ENCODE measurements at places on chromosomes 13 and 19.

DNA sequence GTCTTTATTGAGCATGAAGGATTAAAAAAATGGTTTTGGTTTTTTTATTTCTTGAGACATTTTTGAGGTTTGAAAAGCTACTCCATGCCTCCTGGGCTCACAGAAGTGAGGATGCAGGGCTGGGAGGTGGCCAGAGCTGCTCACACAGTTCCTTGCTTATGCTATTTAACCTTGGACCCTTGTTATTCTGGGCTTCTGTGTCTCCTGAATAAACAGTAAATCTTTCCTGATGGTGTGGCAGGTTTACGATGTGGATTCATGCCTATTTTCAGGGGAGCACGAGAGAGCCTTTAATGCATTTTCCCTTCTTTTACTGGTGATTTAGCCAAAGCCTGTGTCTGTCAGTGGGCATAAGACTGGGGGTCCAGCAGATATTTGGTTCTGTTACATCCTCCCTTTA lies 34.3 kb upstream of the PCDH8 start:
- no peak for DNase-seq

GRCh38 chr19:38701455-38702063 lies 42.7 kb downstream of the CAPN12 start:
- DNase-seq = no peak

- peak; percentile 81 for DNase-seq
Observed at GRCh38 chr13:59459972-59460371, 703.8 kb downstream of the DIAPH3 start.

- DNase-seq = no peak
Observed at GRCh38 chr13:110915874-110916206, 971 bp upstream of the ANKRD10 start.

DNA sequence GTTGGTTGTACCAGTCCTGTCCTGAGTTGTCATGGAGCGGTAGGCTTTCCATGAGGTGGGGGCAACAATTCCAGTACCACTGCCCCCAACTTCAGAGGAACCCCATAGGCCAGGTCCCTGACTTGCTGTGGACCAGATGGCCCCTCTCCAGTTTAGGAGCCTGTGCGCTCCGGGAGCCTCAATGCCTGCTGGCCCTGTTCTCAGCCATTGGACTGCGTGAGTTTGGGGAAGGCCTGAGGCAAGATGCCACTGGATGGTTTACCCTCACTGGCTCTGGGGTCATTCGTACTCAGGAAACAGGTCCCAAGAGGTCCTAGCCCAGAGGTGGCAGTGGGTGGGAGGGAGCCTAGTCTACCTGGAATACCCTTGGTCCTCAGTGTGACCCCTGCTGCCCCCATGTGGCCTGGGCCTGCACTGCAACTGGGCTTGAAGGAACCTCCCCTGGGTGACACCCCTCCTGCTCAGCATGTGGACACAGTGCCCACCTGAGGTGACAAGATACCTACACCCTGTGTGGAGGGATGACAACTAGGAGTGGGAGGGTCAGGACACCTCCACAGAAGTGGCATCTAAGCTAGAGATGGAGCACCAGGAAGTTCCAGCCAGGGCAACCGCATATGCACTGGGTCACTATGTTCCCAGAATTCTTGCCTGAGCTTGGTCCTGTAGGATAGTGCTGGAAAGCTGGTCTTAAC lies 6.0 kb upstream of the PRR19 start:
- DNase-seq = peak; percentile 61

DNA sequence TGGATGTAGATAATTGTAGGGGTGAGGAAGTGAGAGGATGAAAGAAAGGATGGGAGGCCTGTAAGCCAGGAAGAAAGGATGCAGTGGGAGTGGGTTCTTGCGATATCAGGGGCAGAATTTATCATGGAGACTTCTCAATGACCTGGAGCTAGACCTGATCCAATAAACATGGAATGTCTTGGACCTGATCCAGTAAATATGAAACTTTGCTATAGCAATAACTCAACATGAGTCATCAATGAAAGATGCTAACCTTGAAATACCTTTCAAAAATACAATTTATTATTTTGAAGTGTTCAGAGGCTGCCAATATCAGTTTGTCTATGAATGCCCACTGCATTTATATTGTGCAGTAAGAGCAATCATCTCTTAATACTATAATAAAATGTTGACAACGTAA lies 279.5 kb downstream of the POU4F1 start:
- peak; percentile 0 for DNase-seq

- no peak for DNase-seq
Observed at GRCh38 chr13:105365831-105366230, 1169.6 kb downstream of the EFNB2 start.

- no peak for DNase-seq
Observed at GRCh38 chr13:110826861-110827672, 87.8 kb downstream of the ANKRD10 start.

DNA sequence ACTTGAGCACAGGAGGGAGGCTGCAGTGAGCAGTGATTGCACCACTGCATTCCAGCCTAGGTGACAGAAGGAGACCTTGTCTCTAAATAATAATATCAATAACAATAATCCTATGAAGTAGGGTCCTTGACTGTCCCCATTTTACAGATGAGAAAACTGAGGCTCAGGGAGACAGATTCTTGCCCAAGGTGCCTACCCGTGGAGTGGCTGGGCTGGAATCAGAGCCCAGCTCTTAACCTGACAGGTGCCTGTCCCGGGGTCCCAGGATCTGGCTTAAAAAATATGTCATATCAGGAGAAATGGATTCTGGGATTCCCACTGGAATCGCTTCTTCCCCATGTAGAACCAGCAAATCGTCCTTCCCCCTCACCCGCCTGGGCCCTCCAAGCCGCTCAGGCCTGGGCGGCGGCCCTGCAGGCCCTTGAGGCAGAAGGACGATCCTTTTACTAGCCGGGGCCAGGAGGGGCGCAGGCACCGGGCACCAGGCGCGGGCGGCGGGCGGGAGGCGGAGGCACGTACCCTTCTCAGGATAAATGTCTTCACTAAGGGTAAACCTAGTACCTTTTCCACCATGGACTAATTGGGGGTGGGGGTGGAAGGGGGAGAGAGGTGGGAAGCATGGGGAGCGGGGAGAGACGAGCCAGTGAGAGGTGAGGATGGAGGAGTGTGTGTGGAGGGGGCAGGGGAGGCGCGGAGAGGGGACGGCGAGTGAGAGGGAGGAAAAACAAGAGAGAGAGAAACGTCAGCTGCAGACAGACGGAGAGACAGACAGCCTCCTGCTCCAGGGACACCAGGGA lies 60.6 kb downstream of the COLGALT1 start:
- no peak for DNase-seq

DNA sequence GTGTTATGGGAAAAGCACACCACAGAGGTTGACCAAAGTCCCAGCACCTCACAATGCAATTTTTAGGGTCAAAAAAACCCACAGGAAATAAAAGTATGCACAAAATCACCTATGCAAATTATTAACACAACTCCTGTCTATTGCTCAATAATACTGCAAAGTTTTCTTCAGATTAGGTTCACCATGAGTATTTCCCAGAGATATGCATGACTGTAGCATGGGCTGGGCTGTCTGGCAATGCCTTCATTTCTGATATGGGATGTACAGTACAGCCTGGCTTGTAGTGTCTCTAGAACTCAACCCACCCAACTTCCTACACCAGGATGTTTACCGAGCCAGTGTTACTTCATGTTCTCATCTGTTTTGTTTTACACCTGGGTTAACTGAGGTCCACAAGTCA lies 698.7 kb upstream of the ARGLU1 start:
- no peak for DNase-seq

DNA sequence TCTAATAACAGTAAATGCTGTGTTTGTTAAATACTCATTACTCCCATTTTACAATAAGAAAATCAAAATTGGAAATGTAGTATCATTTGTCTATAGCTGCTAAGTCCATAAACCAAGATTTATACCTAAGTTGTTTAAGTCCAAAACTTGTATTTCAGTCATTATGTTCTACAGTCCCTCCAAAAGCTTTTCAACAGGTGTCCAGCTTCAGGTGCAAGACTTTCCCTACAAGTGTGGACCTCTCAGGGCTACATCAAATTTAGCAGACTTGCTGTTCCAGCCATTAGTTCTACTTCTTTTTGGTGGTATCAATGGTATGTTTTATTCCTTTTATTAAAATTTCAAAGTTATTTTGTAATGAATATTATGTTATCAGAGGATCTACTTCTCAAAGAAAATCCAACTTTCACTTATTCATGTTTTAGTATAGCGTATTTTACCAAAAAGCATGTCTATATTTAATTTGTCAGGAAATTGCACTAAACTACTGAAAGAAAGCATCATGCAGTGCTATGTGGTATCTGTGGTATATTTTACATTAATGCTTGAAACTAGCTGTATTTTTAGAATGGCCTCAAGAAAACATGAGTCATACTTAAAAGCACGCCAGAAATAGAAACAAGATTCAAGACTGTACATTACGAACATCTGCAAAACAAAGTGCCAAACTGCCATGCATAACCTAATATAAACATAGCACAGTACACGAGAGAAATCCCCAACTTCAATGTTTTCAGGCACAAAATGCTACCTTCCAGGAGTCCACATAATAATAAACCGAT lies 44.5 kb downstream of the VWA8 start:
- DNase-seq = peak; percentile 91

All from fibroblast of skin of scalp (primary cell).